ENCODE measurements at places on chromosomes 12 and 14.

DNA sequence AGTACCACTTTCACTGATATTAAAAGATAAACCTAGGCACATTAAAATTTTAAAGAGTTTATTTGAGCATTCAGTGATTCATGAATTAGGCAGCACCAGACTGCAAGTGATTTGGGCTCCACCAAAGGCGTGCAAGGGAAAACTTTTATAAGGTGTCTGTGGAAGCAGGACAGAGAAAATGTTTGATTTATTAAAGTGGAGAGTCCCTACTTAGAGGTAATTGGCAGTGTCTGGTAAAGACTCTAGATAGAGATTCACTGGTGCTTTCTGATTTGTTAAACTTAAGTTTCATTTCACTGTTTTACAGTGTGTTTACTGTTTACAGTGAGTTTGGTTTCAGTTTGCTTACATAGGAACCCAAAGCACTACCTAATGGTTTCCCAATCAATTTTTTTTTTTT lies 72.8 kb downstream of the ANKS1B start:
- DNase-seq, result no peak

DNA sequence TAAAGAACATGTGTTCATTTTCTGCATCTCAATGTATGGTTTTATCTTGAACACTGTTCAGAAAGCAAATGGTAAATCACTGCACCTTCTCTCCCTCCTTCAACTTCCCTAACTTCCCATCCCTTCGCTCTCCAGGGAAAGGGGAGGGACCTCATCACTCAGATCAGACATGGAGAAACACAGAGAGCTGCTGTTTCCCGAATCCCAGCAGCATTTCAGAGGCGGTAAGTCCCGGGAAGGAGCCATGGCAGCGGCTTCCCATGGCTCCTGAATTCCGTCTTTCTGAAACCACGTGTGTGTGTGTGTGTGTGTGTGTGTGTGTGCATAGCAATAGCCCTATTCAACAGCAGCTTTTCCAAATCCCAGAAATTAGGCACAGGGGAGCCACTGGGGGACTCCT lies 125.4 kb upstream of the TMCC3 start:
- DNase-seq, result no peak

DNA sequence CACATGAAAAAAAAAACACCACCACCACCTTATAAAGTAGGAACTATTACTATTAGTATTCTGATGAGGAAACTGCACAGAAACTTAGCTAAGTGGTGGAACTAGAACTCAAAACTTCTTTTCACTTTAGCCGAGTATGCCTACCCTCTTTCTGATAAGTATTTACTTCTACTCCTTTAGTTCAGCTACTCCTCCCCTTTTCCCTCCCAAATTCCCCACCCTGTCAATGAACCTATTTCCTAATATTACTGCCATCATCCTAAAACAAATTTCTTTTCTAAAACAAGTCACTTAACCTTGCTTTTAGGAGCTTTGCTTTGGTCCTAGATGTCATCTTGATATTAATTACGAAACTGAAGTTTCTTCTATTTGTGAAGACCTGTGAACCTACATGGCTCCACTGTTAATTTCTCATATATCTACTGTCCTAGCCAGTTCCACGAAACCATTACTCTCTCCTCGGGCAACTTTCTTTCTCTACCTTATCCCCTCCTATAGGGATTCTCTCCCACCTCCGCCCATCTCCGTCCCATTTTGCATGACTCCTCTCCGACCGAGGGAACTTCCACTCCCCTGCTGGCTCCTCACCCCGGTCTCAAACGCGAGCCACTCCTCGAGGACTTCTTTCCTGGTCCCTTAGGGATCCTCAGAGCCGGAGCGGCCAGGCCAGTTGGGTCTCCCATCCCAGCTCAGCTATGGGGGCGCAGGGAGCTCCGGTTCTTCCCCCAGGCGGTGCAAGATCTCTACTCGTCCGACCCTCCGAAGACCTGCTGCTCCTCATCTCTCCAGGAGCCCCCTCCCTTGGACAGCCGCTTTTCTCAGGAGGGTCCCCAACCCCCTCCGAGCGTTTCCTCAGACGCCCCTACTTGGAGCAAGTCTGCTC lies 1.1 kb downstream of the NUMB start:
- no peak for DNase-seq

DNA sequence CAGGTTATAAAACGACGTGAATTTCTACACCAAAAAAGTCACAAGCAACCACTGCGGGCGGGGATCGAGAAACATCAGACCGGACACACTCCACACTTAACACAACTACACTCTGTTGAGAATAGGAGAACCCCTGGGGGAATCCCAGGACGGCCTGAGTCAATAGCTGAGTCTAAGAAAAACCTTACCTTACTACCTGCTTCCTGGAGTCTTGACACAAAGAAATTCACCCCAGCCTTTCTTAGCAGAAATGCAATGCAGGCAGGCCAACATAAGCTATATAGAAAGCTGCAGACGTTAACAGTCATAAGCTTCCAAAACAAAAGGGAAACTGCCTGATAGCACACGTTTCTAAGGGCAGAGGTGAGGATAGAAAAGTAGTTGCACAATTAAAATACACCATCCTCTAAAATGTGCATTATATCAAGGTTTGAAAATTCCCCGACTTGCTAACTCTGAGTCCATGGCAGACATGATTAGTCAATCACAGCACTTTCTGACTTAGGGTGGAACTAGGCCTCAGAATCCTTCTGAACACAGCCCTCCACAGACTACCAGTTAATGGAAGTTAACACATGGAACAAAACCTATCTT lies 68.0 kb downstream of the CCDC88C start:
- DNase-seq, result no peak

DNA sequence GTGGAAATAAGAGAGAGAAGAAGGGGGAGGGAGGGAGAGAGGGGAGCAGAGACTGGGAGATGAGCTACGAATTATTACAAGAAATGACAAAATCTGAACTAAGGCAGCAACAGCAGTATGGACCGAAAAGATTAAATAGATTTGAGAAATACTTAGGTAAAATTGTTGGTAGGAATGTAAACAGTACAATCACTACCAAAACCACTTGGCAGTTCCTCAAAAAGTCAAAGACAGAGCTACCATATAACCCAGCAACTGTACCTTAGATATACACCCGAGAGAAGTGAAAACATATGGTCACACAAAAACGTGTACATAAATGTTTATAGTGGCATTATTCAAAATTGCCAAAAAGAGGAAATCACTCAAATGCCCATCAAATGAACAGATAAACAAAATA lies 14.1 kb downstream of the KRAS start:
- no peak for DNase-seq

DNA sequence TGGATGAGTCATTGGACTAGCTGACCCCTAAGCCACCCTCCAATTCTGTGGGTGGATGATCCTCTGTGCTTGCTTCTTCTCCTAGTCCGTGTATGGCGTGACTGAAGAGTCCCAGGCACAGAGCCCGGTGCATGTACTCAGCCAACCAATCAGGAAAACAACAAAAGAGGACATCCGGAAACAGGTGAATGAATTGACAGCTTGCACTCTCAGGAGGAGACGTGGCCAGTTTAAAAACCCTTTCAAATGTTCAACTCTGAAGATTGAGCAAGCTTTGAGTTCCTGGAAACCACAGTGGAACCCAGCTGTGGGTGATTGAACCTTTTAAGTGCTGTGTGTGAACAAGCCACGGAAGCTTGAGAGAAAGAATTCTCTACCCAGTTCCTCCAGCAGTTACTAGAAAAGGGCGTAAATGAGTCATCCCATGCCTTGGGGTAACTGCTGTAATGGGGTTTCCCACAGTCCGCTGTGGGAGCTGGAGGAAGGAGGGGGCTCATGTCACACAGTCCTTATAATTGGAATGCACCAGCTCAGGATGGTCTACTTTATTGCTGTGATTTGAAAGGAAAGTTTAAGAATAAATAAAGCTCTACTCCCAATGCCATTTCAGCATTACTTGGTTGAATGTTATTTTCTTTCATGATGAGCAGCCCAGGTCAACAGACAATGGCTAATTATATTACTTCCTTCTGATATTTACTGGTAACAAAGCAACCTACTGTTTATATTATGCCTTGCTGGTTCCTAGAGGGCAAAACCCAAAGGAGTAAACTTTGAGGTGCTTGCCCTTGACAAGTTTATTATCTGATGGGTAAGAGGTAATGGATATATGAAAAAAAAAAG lies 417.0 kb downstream of the DPF3 start:
- DNase-seq, result no peak

DNA sequence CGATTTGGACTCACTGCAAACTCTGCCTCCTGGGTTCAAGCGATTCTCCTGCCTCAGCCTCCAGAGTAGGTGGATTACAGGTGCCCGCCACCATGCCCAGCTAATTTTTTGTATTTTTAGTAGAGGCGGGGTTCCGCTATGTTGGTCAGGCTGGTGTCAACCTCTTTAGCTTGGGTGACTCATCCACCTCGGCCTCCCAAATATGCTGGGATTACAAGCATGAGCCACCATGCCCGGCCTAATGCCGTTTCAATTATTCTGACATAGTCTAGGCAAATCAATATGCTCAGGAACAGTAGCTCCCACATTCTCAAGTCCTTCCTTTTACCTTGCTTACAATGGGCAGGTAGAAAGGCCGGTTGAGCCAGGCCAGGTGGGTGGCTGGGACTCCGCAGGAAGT lies 82.0 kb upstream of the EEA1 start:
- no peak for DNase-seq

DNA sequence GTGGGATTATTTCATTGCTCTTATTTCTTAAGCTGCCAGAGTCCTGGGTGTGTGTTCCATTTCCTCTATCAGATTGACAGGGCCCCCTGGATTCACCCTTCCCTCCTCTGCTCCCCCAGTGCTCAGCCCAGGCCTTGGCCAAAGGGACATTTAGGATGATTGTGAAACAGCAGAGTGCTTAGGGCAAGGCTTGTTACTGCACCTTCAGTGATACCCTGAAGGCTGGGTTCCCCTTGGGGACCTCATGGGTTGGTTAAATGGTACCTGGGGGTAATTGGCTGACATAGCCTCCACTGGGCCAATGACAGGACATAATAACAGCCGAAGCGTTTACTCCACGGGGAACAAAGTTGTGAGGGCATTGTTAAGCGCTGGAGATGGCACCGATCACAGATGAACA lies 1.3 kb upstream of the KRT72 start:
- DNase-seq, result no peak

- DNase-seq, result no peak
These were observed 14.7 kb upstream of the ENDOU start for GRCh38 chr12:47739979-47740378.

DNA sequence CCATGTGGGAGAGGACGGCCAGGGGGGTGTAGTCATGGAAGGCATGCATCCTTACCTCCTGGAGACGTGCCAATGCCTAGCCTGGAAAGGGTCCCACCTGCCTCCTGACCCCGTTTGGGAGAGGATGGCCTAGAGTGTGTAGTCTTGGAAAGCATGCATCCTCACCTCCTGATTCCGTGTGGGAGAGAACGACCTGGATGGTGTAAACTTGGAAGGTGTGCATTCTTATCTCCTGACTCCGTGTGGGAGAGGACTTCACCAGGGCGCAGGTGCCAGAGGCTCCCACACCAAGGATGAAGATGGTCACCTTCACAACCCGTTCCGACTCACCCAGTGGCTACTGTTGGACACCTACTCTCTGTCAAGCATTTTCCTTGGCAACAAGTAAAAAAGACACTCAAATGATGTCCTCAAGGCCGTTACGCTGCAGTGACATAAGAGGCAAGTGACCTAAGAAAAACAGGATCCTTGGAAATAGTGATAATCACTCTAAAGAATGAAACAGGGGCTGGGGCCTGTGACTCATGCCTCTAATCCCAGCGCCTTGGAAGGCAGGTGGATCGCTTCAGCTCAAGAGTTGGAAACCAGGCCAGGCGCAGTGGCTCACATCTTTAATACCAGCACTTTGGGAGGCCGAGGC lies 37.5 kb upstream of the FZD10 start:
- no peak for DNase-seq

DNA sequence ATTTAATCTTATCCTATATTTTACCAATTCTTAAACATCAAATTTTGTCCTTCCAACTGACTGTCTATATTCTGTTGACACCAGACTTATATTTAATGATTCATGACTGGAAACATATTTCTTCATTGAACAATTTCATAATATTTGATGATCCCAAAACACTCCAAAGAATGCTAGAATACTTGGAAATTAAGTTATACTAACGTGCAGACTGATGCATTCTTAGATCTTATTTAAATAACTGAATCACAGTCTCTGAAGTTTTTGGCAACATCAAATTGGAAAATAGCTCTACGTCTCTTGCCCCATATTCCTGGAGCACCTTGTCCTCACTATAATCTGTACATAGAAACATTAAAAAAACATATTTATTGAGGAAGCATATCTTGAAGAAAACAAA lies 127.4 kb downstream of the HMGA2 start:
- no peak for DNase-seq

DNA sequence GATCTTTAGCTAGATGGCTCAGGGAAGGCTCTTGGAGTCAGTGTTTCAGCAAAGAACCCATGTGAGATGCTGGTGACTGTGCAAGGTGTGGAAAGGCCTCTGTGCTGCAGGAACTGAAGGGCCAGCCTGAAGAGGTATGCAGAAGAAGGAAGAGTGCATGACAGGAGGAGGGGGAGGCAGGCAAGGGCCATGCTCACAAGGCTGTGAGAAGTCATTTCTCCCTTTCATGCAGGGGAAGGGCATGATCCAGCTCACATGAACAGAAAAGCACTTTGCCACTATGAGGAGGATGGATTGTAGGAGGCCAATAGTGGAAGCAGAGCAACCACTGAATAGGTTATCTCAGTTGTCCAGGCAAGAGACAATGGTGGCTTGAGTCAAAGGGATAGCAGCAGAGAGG lies 83.7 kb downstream of the SSPN start:
- no peak for DNase-seq

- DNase-seq, result no peak
These were observed 104.6 kb downstream of the SAMD4A start for GRCh38 chr14:54671537-54671936.

DNA sequence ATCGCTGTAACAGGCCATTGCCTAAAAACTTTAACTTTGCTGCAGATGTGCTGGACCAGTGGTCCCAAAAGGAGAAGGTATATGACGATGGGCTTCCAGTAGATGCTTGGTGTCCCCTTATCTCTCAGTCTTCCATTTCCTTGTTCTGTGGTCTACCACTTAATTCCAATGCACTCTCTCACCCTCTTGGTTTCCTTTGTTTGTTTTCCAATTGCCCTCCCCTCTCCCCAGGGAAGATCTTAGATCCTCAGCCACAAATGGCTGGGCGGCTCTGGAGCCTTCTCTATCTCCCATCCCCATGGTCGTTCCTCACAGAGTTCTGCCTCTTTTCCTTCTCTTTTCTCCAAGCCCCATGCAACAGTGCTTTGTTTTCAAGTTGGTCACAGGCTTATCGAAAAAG lies 584 bp downstream of the ACSM4 start:
- DNase-seq, result no peak

GRCh38 chr14:94653321-94653720 lies 41.1 kb downstream of the SERPINA3 start:
- DNase-seq, result no peak

Measured in head of caudate nucleus (tissue), 42 donors.